ENCODE measurements at places on chromosomes 16 and 17.

GRCh38 chr16:85662482-85662812, 26.3 kb downstream of the GINS2 start:
- peak; percentile 40 for DNase-seq

GRCh38 chr17:70024253-70024652, 50.8 kb upstream of the KCNJ16 start:
- DNase-seq: no peak

- DNase-seq: no peak
Observed at GRCh38 chr16:50526796-50527195, 21.4 kb upstream of the NKD1 start.

- DNase-seq: peak; percentile 15
Observed at GRCh38 chr16:9836118-9836736, 346.0 kb downstream of the GRIN2A start.

GRCh38 chr17:7544911-7545310, 3.9 kb upstream of the TNFSF12 start:
- DNase-seq: no peak

DNA sequence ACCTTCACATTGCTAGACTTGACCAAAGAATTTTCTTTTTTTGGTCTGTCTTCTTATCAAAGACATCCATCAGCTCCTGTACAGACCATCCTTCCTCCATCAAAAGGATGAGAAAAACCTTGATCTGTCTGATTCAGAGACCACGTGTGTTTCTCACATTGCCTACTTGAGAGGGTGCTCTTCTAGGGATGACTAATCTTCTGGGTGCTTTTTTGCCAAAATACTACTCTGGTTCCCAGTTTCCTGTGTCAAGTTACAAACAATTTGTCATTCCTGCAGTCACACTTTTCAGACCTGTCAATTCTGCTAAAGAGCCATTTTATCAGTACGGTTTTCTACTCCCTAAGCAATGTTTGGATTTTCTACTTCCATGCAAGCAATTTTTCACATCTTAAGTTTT, 492.2 kb downstream of the CDH11 start:
- DNase-seq: no peak

DNA sequence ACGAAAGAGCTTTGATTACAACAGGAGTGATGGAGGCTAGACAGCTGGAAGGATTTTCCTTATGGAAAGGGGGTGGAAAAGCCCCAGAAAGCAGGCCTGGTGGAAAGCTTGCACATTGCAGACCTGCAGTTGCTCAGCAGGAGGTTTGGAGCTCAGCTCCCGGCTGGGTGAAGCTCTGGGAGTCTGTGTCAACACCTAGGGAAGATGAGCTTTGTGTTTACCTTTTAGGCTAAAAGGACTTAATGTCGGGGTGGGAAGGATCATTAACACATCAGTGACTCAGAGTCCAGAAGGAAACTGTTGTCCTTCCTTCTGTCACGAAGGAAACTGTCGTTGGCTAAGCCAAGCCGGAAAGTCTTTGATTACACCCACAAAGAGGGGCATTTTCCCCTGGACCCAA, 48.2 kb downstream of the RAP1GAP2 start:
- no peak for DNase-seq

All from right kidney (tissue), 9 donors.